A549 treated with CORT108297 at 1 μM for 4 hours (cell line): ENCODE measurements at places on chromosomes 4 and X. TPM values are rescaled to one million over a fixed set of nuclear protein-coding genes. Genes with fewer than 3 reads are reported as not detected.

Gene GLRB
- 0.61 to 1.5 TPM (median 1.2 TPM) in 5 replicates for total RNA-seq

Gene PRR32
- total RNA-seq, result not detected in 5 replicates

Gene RNF150
- total RNA-seq, result 0.27 to 0.51 TPM (median 0.39 TPM) in 5 replicates

Gene AMER1
- total RNA-seq, result 2.1 to 3.0 TPM (median 2.7 TPM) in 5 replicates

Gene CXCL11
- total RNA-seq, result 0.09 to 0.51 TPM (median 0.18 TPM) in 5 replicates

Gene DRP2
- 0.09 to 0.28 TPM (median 0.23 TPM) in 5 replicates for total RNA-seq

Gene MAGEB10
- total RNA-seq, result not detected in 5 replicates

Gene ANXA10
- total RNA-seq, result 3.4 to 4.1 TPM (median 3.6 TPM) in 5 replicates

Gene ERVMER34-1
- total RNA-seq, result 0.45 to 0.90 TPM (median 0.60 TPM) in 5 replicates

Gene HTRA3
- 13.8 to 21.4 TPM (median 19.6 TPM) in 5 replicates for total RNA-seq

Gene TEX13C
- 0.02 TPM in 1 of 5 replicates, not detected in the others for total RNA-seq

Gene UGT2B10
- 0.06 TPM in 1 of 5 replicates, not detected in the others for total RNA-seq

Gene MAGEA11
- 0.07 TPM in 1 of 5 replicates, not detected in the others for total RNA-seq

Gene PPM1K
- total RNA-seq, result 0.65 to 1.3 TPM (median 1.1 TPM) in 5 replicates

Gene SLC16A2
- 24.3 to 31.4 TPM (median 25.6 TPM) in 5 replicates for total RNA-seq

Gene TIGD4
- total RNA-seq, result 0.12 to 0.39 TPM (median 0.23 TPM) in 5 replicates

Gene POLN
- 0.51 to 1.2 TPM (median 0.69 TPM) in 5 replicates for total RNA-seq

Gene CXorf65
- total RNA-seq, result not detected in 5 replicates

Gene PCDH19
- total RNA-seq, result 0.01 to 0.16 TPM (median 0.03 TPM) in 5 replicates

Gene MAGEB1
- total RNA-seq, result not detected in 5 replicates

Gene EPHA5
- 0.24 to 0.46 TPM (median 0.39 TPM) in 5 replicates for total RNA-seq

Gene NLRP2B
- not detected in 5 replicates for total RNA-seq

Gene CDS1
- total RNA-seq, result 0.76 to 1.1 TPM (median 0.78 TPM) in 5 replicates

Gene ARHGAP6
- total RNA-seq, result 0.01 to 0.03 TPM in 2 of 5 replicates, not detected in the others

Gene SOD3
- total RNA-seq, result not detected in 5 replicates

Gene CRMP1
- total RNA-seq, result 2.5 to 3.2 TPM (median 2.7 TPM) in 5 replicates

Gene CPLX1
- 0.38 to 0.86 TPM (median 0.60 TPM) in 5 replicates for total RNA-seq

Gene DUSP9
- total RNA-seq, result 1.2 to 1.8 TPM (median 1.4 TPM) in 5 replicates

Gene FAM47E
- total RNA-seq, result 0.12 to 0.22 TPM (median 0.18 TPM) in 5 replicates

Gene TIMM8A
- total RNA-seq, result 29.4 to 31.4 TPM (median 30.8 TPM) in 5 replicates

Gene TMSB15C
- 0.09 to 0.28 TPM (median 0.15 TPM) in 5 replicates for total RNA-seq
